Esophagus squamous epithelium (tissue), 5 donors: ENCODE measurements at places on chromosomes 3 and 15.

- DNase-seq, result no peak
Measured at GRCh38 chr3:31959951-31960792, 20.9 kb downstream of the OSBPL10 start.

GRCh38 chr15:39409876-39410530, 170.9 kb upstream of the THBS1 start:
- DNase-seq, result no peak

GRCh38 chr3:31016196-31016595, 121.7 kb upstream of the GADL1 start:
- DNase-seq, result no peak

- DNase-seq, result no peak
Measured at GRCh38 chr15:62067448-62068044, 769 bp downstream of the C2CD4A start.

DNA sequence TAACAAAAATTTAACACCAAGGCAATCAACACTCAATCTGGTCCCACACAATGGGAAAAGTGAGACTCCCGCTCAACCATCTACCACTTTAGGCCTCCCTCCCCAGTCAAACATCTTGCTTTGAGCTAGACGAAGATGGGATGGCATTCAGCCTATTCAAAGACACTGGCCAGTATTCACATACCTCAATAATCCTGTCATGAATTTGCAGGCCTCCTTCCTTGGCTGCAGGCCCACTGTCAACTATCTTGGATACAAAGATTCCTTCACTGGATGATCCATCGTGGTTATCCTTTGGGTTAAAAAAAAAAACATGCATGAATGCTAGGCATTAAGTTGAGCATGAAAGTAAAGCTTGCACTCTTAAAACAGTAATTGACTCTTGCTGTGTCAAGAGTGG, 22.6 kb downstream of the PDZRN3 start:
- DNase-seq, result no peak

DNA sequence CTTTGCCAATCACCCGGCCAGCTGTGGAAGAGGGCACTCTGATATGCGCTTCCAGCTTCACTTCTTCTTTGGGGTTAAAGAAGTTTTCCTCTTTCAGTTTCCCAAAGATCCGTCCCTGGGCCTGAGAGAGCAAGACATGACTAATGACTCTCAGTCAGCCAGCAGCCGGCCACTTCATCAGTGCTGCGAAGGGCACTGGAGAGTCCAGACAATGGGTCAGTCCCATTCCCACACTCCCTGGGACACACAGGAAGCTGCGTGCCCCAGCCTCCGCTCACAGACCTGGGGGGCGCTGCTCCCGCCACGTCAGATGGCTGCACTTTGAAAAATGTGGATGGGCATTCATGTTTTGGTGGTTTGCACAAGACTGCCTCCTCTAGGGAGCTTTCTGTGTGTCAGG, 63.3 kb downstream of the SENP2 start:
- no peak for DNase-seq

DNA sequence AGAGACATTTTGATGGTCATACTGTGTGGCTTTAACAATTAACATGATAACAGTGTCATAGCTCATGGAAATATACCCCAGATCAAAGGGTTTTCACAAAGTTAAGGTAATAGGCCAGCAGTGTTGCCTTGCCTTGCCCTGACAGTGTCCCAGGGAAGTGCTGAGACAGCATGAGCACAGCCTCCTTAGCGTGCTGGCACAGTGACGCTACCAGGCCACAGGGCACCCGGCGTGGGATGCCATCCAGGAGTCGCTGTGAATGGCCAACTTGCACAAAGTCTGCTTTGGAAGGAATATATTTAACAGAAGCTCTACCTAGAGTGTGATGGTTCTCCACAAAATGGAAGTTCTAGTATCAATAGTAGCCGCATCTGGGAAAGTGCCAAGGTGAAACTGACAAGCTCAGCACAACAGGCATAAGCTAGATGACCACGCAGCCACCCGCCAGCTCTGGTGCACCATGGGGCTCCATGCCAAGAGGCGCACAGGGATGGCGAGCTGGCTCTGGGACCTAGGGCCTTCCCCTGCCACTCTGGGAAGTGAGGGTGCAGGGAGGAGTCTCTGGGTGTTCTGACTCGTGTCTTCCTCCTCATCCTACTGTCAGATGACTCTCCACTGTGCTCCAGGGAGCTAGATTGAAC, 86.2 kb downstream of the GABRB3 start:
- DNase-seq, result no peak

GRCh38 chr3:23723930-23724329, 81.8 kb upstream of the UBE2E1 start:
- DNase-seq, result no peak

DNA sequence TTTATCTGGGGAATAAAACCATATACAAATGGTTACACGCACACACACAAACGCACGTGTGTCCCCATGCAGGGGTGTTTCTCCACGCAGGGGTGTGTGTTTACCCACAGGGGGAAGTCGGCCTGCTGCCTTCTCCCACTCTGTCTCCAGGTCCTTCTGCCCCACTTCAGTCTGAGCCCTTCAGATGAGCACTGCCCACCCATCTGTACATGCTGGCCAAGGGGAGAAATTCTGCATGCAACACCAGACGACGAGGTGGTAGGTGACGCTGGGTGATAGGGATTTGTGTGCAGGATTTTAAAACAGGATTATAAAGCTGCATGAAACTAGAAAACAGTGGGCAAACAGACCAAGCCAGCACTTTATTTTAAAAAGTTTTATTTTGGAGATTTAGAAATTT, 122.5 kb downstream of the TJP1 start:
- DNase-seq, result no peak

- no peak for DNase-seq
Measured at GRCh38 chr15:52183562-52184173, 7.5 kb downstream of the GNB5 start.

GRCh38 chr3:178084938-178085816, 451.1 kb upstream of the KCNMB2 start:
- no peak for DNase-seq

GRCh38 chr3:2579206-2579605, 480.5 kb downstream of the CNTN4 start:
- DNase-seq, result no peak

DNA sequence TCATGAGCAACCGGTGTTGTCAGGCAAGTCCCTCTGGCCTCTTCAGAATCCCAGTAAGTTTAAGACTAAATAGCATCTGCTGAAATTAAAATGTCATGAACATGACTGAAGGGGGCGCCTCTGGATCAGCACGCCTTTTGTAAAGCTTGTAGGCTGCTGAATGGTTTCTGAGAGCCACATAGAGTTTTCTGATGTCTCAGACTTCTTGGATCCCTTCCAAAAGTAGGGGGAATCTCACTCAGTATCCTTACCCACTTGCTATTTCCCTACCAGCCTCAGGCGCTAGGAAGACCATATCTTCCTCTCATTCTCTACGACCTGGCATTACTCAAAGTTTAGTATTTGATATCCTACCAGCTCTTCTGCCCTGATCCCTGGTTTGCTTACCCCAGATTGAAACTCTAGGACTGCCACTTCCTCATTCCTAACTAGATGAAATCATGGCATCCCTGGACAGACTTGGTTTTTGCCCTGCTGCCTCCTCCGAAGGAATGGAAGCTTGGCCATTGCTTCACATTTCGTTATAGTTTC, 62.7 kb upstream of the CD47 start:
- no peak for DNase-seq

- DNase-seq, result no peak
Measured at GRCh38 chr3:42229942-42230688, 35.9 kb downstream of the CCK start.

DNA sequence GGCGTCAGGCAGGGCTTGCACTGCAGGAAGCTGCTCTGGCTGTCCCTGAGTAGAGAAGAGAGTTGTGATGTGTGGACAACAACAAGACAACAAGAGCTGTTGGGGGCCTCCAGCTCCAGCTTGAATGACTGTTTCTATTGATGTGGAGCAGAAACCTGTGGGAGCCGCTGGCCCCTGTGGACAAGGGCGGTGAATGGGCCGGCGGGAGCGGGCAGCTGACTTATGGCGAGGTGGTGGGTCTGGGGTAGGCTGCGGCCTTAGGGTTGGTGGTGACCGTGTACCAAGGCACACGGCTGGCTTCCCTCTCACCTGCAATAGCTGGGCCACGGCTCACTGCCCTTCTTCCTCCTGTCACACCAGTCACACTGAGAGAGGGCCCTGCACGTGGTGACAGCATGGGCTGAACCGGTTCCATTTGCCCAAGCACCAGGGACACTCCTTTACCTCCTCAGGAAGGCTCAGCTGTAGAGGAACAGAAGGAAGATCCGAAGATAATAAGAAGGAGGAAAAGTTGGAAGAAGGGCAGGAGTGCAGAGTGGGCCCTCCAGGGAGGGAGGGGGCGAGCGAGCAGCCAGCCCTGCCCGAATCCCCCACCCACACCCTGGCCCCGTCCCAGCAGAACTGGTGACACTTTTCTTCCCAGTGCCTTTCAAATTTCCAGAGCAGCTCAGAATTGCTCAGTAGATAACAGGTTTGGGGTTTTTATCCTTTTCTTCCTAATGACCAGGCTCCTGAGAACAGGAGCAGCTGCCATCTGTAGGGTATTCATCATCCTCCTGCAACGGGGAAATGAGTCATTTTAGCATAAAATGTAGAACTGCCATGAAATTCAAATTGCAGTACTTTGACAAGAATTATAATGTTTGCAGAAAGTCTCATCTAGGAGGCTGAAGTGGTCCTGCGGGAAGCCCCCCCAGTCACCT, 136.9 kb downstream of the TJP1 start:
- DNase-seq, result no peak
